ENCODE measurements at places on chromosomes 5 and 9.

- no peak for DNase-seq
These were observed 7.7 kb downstream of the AQP3 start for GRCh38 chr9:33439731-33440130.

- DNase-seq, result no peak
These were observed 490.7 kb upstream of the NUDT12 start for GRCh38 chr5:104053353-104053649.

DNA sequence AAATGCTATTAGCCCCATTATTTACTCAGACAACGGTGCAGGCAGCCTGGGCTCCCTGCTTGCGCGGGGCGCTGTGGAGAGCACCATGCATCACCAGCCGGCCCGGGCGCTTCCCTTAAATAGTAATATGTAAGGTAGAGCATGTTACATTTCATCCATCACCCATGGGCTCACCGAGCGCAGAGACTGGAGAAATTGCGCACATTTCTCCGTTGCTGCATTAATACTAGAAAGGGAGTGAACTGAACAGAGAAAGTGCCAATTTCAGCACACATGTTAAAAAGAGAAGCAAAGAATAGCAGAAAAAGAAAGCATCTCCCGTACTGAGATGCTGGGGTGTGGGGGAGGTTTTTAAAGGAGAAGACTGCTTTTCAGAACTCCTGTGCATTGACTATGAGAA is 400.3 kb downstream of the ZSWIM6 start:
- DNase-seq, result no peak

- DNase-seq, result peak; percentile 85
These were observed 22.5 kb upstream of the PTPN3 start for GRCh38 chr9:109520475-109521132.

GRCh38 chr5:169695919-169696490 is 58.9 kb downstream of the DOCK2 start:
- no peak for DNase-seq

- DNase-seq, result no peak
These were observed 79.8 kb downstream of the MROH2B start for GRCh38 chr5:40991168-40991980.
